ENCODE measurements at places on chromosomes 7 and 10. TPM values are rescaled to one million over a fixed set of nuclear protein-coding genes. Genes with fewer than 3 reads are reported as not detected.

- no peak for DNase-seq
- H3K27me3 ChIP-seq, result no peaks in the 10 kb centered on the region
- H3K4me1 ChIP-seq, result no peaks in the 10 kb centered on the region
- no peak overlapping the region for H3K27ac ChIP-seq
- no peaks in the 10 kb centered on the region for H3K36me3 ChIP-seq
- no peak overlapping the region for H3K4me3 ChIP-seq
Observed at GRCh38 chr10:127411062-127411461, 138.0 kb upstream of the NPS start.

BBIP1 gene
- 32.7 TPM for total RNA-seq

DNA sequence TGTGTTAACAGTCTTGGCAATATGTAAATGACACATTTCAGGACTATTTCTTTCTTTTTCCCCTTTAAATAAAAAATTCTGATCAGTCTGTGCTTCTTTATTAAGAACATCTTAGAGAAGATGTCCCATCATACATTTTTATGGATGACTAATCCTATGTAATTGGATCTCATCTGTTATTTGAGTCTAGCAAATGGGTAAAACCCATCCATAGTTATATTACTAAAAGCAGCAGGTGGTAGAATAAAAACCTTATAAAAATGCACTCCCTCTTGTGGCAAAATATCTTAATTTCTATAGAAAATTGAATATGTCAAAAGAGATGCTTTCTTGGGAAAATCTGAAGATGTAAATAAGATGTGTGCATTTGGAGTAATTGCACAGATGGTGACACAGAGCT, 35.3 kb downstream of the TRRAP start:
- H3K27me3 ChIP-seq, result no peaks in the 10 kb centered on the region
- peaks cover 76% of the 10 kb centered on the region for H3K36me3 ChIP-seq
- no peak for DNase-seq
- no peak overlapping the region for H3K4me3 ChIP-seq
- H3K4me1 ChIP-seq, result no peaks in the 10 kb centered on the region

- no peak overlapping the region for H3K27ac ChIP-seq
- peaks cover 1% of the 10 kb centered on the region for H3K27me3 ChIP-seq
- DNase-seq, result no peak
- H3K36me3 ChIP-seq, result no peaks in the 10 kb centered on the region
- H3K4me3 ChIP-seq, result no peak overlapping the region
- H3K4me1 ChIP-seq, result no peaks in the 10 kb centered on the region
Observed at GRCh38 chr7:117347480-117347879, 24.6 kb upstream of the WNT2 start.

DNA sequence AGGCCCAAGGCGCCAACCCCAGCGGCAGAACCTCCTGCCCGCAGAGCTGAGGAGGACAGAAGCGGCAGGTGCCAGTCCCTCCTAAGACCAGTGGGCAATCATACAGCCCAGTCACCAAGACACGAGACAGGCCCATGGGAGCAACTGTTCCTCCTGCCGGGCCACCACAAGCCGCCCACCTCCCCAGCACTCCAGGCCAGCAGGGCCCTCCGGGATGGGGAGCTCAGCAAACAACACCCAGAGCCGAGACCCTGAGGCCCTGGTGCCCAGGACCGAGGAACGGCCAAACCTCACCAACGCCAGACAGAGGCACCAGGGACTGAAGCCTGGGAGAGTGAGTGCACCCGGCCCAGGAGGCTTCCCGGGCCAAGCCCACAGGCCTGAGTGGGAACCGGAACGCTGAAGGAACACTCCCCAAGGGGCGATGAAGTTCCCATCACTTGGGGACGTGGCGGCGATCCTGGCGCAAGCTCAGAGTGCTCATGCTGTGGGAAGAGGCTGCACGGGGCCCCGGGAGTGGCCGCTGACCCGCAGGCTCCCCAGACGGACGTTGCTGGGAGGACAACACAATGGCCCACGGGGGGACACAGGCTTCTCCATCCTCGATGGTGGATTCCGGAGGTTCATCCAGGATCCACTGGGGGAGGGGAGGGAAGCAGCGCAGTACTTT, 35.1 kb downstream of the GPER1 start:
- no peaks in the 10 kb centered on the region for H3K27me3 ChIP-seq
- H3K4me1 ChIP-seq, result peaks cover 5% of the 10 kb centered on the region
- DNase-seq, result no peak
- H3K27ac ChIP-seq, result no peak overlapping the region
- no peaks in the 10 kb centered on the region for H3K36me3 ChIP-seq

SPDYE6 gene
- not detected for total RNA-seq

SYT15 gene
- total RNA-seq, result 1.5 TPM

GRCh38 chr7:91468256-91468655, 204.0 kb downstream of the FZD1 start:
- no peaks in the 10 kb centered on the region for H3K27me3 ChIP-seq
- H3K36me3 ChIP-seq, result no peaks in the 10 kb centered on the region
- DNase-seq, result no peak

DNA sequence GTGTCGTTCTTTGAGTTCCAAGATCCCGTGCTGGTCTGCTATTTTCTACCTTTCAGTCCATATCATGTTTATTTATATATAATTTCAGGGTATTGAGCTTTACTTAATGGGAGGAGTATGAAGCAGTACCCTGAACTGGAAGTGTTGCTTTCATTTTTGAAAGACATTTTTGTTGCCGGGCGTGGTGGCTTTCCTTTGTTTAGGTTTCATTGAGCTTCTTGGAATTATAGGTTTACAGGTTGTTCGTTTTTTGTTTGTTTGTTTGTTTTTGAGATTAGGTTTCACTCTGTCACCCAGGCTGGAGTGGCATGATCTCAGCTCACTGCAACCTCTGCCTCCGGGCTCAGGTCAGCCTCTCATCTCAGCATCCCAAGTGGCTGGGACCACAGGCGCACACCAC, 7.4 kb downstream of the ZNF487 start:
- H3K27ac ChIP-seq, result no peak overlapping the region
- peaks cover 7% of the 10 kb centered on the region for H3K4me1 ChIP-seq
- H3K36me3 ChIP-seq, result peaks cover 18% of the 10 kb centered on the region
- DNase-seq, result no peak
- no peaks in the 10 kb centered on the region for H3K27me3 ChIP-seq

TSPAN33 gene
- total RNA-seq, result 5.5 TPM

DNA sequence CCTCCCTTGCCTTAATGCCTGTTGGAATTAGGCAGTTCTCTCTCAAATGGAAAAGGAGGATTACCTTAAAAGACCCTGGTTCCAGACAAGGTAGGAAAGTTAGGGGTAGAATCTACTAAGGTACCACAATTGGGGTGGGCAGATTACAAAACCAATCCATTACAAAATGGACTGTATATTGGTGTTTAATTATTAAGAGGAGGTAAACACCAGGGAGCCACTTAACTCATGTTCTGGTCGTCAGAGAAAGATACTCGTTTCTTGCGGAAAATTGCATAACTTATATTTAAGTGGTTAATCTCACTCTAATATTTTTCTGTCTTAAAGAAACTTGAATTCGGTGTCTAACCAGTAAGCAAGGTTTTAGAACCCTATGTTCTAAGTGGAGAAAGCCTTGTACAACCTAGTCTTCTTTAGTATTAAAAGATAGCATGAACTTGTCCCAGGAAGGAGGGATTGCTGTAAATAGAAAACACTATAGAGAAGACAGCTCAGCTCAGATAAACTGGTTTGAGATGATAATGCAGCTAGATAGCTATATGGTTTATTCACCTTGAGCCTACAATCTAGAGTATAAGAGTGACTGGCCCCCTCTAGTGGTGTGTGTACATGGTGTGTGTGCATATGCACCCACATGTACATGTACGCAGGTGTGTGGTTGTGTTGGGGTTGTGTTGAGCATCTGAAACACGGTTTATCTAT, 58.0 kb upstream of the STRIP2 start:
- H3K4me1 ChIP-seq, result peaks cover 31% of the 10 kb centered on the region
- DNase-seq, result peak; percentile 20
- no peak overlapping the region for H3K27ac ChIP-seq
- no peaks in the 10 kb centered on the region for H3K27me3 ChIP-seq

DNA sequence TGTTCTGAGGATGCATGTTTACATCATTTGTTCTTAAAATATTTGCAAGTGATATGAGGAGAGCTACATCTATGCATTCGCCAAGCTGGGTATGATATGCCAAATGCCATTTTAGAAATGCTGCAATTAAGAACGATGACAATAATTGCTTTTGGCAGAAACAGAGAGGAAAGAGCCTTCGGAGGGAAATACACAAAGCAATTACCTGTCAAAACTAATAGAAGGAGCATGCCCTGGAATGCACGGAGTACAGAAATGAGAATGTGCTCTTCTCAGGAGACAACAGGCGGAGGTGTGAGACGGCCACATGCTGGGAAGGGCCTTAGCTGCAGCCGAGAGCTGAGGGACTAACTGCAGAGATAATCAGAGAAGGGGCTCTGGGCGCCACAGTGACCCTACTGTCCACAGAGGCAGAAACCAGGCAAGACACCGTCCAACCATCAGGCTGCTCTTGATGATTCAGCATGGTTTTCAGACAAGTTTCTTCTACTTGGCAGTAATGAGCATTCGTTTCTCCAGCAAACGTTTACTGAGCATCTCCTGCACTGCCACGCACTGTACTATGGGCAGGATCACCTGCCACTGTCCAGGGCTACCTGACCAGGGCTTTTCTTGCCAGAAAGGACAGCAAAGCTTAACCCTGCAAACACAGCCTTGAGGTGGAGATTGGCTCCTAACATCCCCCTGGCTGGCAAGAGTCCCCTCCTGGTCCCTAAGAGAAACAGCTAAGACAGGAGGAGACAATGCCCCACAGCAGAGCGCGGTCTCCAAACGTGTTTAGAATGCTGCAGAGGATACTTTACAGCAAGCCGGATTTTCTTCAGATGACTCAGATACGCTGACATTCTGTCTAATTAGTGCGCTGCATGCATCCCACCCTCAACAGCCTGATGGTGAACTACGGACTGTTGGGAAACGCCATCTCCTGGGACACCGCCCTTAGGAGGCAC, 18.1 kb downstream of the VIPR2 start:
- H3K27me3 ChIP-seq, result peaks cover 6% of the 10 kb centered on the region
- H3K36me3 ChIP-seq, result no peaks in the 10 kb centered on the region
- DNase-seq, result no peak

- H3K36me3 ChIP-seq, result peaks cover 59% of the 10 kb centered on the region
- H3K4me3 ChIP-seq, result no peak overlapping the region
- H3K27ac ChIP-seq, result no peak overlapping the region
Observed at GRCh38 chr10:110893559-110894179, 21.9 kb downstream of the PDCD4 start.

MINDY4 gene
- 1.3 TPM for total RNA-seq

RPA3 gene
- 111 TPM for total RNA-seq

- no peak overlapping the region for H3K4me3 ChIP-seq
- H3K27me3 ChIP-seq, result no peaks in the 10 kb centered on the region
- H3K27ac ChIP-seq, result no peak overlapping the region
- no peak for DNase-seq
- H3K4me1 ChIP-seq, result no peaks in the 10 kb centered on the region
- H3K36me3 ChIP-seq, result no peaks in the 10 kb centered on the region
Observed at GRCh38 chr7:41481353-41481752, 221.5 kb downstream of the INHBA start.

XPNPEP1 gene
- total RNA-seq, result 79.4 TPM

STAG3 gene
- 22.3 TPM for total RNA-seq

DNA sequence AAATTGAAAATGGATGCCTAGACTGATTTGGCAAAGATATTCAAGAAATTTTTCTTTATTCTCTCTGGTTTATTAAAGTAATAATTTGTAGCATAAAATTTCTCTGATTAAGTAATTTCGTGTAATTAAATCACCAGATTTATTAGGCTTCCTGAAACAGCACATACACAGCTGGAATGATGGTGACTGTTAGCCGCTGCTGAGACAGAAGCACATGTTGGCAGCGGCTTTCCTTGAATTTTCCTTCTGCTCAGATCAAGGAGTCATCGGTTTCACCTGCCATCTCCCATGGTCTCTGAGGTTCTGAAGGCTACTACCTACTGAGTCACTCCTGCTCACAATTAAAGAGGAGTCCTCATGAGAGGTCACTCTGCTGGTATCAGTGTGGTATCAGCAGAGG, 101.5 kb downstream of the GFRA1 start:
- no peaks in the 10 kb centered on the region for H3K27me3 ChIP-seq
- no peak overlapping the region for H3K4me3 ChIP-seq
- H3K36me3 ChIP-seq, result no peaks in the 10 kb centered on the region
- DNase-seq, result no peak

DNA sequence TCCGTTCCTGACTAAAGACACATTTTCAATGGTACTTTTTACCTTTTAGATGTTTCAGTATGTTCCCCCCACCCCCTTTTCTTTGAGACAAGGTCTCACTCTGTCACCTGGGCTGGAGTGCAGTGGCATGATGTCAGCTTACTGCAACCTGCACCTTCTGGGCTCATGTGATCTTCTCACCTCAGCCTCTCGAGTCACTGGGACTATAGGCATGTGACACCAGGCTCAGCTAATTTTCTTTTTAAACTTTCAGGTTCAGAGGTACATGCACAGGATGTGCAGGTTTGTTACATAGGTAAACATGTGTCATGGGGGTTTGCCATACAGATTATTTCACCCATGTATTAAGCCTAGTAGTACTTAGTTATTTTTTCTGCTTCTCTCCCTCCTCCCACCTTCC, 99.3 kb upstream of the RPA3 start:
- H3K27ac ChIP-seq, result no peak overlapping the region
- peaks cover 32% of the 10 kb centered on the region for H3K4me1 ChIP-seq
- H3K27me3 ChIP-seq, result no peaks in the 10 kb centered on the region
- peaks cover 28% of the 10 kb centered on the region for H3K36me3 ChIP-seq

- no peak overlapping the region for H3K27ac ChIP-seq
- H3K27me3 ChIP-seq, result no peaks in the 10 kb centered on the region
- H3K4me3 ChIP-seq, result no peak overlapping the region
- H3K36me3 ChIP-seq, result no peaks in the 10 kb centered on the region
Observed at GRCh38 chr10:129646973-129647372, 179.9 kb downstream of the MGMT start.

GRCh38 chr10:62619413-62619738, 185.1 kb upstream of the ADO start:
- DNase-seq, result no peak
- H3K27ac ChIP-seq, result no peak overlapping the region
- no peaks in the 10 kb centered on the region for H3K36me3 ChIP-seq
- H3K4me3 ChIP-seq, result no peak overlapping the region
- peaks cover 60% of the 10 kb centered on the region for H3K4me1 ChIP-seq

- DNase-seq, result no peak
- H3K4me1 ChIP-seq, result no peaks in the 10 kb centered on the region
- no peaks in the 10 kb centered on the region for H3K36me3 ChIP-seq
Observed at GRCh38 chr7:1243964-1244416, 11.3 kb downstream of the UNCX start.

PNLIPRP3 gene
- not detected for total RNA-seq

DNA sequence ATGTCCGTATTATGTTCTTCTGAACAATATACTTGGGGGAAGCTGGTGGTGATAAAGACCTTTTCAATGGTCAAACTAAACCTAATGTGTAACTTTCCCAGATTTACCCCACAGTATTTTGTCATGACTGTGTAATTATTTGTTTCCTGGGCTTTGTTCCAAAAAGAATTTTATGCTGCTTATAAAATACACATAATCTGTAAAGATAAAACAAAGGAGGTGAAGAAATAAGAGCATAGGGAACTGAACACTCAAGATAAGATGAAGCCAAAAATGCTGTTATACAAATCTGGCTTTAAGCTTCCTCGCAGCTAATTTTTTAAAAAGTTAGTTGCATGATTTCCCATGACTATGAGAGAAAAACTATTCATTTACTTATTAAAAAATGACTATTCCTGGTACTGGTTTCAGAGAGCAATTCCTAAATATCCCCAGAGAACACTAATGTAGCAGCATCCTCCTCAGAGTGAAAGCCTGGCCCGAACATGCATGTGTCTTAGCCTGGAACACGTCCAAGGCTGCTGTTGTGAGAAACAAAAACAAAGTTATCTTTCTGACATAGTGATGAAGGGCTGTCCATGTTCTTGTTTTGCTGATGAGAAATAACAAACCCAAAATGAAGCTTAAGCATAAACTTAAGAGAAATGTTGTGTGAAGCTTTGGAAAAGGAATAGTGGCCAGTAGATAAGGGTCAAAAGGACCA, 33.9 kb downstream of the MALSU1 start:
- no peaks in the 10 kb centered on the region for H3K4me1 ChIP-seq
- no peak overlapping the region for H3K4me3 ChIP-seq
- no peaks in the 10 kb centered on the region for H3K27me3 ChIP-seq
